ENCODE measurements at places on chromosomes 13 and 19.

DNA sequence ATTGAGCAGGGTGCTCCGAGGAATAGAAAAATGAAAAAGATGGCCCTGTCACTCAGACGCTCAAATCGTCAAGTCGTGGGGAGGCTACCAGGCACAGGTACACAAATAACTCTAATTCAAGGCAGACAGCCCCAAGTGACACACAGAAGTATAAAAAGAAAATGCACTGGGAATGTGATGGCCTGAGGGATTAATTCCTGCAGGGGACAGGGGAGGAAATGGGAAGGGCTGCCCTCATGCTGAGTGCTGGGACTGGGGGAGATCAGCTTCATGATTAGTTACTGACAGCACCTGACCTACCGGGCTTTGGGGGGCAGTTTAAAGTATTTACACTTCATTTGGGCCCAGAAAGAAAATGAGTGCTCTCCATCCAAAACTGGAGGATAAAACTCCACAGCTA is 20.9 kb upstream of the UBE2L5 start:
- no peak for DNase-seq

- no peak for DNase-seq
These were observed 210.0 kb downstream of the B3GLCT start for GRCh38 chr13:31409678-31410356.

DNA sequence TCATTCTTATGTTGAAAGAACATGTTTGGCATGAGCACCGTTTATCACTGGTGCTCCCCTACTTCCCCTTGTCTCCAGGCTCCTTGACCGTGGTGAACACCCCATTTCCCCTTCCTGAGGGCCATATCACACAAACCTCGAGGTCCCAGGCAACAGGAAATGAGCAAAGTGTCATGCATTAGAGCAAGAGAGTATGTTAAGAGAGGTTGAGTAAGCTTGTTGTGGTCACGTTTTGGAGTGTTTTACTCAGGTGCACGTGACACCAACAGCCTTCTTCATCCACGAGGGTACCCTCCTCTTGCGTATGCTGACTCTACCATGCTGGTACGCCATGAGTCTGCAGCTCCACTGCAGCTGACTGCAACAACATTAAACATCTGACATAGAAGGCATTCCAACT is 482.2 kb upstream of the NBEA start:
- no peak for DNase-seq

DNA sequence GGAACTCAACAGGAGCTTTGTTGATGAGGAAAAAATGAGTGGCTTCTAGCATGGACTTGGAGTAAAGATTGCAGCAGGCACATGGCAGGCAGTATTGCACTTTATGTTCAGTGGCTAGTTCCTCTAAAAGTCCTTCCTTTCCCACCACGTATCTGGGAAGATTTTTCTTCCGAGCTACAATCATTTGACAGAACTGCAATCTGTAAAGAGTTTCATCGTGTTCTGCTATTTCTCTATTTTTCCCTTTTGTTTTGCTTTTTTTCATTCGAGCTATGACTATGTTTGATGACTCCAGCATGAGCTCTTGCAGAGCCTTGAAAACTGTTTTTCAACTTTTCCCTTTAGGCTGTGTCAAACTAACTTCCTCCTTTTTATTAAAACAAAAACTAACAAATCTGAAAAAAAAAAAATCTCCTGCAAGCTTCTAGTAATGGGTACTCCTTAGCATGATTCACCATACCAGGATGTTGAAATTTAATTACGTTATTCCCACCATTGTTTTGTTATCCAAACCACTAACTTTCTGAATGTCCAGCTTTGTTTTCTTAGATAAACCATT is 12.3 kb downstream of the CLDN10 start:
- DNase-seq = no peak

Data from NCI-H1436 treated with DMSO at 0.1 percent for 48 hours (cell line).